ENCODE measurements at places on chromosomes 16 and 17.
A peak's percentile ranks its signal among the peaks of the same experiment; 100 is the strongest.

DNA sequence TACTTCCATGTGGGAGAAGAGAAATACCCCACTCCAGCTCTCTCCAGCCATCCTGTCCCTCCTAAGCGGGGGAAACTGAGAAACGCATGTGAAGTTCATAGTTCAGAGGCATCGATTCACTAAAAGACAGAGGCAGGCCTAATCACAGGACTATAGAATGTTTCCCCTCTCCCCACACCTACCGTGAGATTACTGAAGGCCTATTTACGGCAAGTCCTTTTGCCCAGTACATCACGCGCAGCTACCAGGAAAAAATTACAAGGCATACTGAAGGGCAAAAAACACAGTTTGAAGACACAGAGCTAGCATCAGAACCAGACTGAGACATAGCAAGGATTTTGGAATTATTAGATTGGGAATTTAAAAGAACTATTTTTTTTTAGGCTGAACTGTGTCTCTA, 29.1 kb upstream of the IRX5 start:
- DNase-seq, result no peak

DNA sequence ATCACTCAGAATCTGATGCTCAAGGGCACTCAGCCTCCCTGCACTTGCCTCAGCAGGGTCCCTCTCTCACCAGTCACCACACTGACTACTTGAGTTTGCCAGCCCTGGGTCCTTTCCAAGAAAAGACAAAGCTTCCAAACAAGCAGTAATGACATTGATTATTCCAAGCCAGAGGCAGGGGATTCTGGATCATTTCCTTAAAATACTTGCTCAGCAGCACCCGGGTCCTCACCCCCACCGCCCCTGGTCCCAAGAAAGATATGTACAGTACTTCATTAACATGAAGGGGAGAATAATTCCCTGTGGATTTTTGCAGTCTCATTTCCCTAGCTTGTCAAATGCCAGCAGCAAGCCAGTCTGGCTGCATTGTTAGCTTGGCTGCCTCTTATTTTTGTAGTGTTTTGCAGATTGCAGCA, 83.2 kb upstream of the GNAO1 start:
- DNase-seq, result no peak

DNA sequence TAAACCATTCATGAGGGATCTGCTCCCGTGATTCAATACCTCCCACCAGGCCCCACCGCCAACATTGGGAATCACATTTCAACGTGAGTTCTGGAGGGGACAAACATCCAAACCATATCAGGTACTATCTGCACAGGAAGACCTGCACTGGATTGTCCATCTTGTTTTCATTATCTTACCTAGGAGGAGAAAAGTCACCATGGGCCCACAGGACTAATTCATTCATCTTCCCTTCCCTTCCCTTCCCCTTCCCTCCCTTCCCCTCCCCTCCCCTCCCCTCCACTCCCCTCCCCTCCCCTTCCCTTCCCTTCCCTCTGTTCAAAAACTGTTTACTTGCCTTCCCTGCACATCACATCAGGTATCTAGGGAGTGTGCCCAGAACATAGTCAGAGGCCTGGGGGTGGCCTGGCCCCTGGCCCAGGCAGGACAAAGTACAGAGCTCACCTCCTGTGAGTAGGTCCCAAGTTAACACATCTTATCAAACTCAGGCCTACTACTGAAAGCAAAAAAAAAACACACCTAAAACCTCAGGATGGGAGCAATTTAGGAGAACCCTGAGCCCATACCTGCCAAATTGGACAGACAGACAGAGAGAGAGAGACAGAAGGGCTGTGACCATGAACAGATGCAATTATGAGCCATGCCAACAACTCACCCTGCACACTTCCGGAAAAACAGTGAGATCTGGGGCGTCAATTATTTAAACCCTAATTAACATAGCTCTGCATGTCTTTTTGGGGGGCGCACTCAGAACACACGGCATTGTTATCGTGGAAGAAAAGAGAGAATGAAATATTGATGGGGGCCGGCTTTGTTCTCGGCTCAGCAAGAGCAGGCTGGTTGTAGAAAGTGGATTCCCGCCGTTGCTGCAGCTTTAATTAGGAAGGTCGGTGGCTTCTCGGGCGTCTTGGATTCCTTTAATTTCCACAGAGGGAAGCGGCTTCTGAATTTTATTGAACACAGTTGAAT, 151.2 kb downstream of the IRX5 start:
- DNase-seq, result no peak

DNA sequence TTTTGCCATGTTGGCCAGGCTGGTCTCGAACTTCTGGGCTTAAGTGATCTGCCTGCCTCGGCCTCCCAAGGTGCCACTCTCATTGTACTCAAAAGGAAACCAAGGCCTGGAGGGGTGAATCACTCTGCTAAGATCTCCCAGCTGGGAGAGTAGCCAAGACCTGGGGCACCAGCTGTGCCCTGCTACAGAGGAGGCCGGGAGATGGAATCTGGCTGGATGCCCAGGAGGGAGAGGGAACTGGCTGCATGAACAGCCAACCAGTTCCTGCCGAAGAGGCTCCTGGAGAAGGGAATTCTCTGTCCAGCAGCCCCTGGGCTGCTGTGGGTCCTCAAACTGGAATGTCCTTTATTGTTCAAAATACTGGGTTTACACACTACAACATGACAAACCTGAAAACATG, 238.7 kb upstream of the CIBAR2 start:
- peak; percentile 87 for DNase-seq

GRCh38 chr17:73617501-73617900, 26.7 kb downstream of the SDK2 start:
- no peak for DNase-seq

DNA sequence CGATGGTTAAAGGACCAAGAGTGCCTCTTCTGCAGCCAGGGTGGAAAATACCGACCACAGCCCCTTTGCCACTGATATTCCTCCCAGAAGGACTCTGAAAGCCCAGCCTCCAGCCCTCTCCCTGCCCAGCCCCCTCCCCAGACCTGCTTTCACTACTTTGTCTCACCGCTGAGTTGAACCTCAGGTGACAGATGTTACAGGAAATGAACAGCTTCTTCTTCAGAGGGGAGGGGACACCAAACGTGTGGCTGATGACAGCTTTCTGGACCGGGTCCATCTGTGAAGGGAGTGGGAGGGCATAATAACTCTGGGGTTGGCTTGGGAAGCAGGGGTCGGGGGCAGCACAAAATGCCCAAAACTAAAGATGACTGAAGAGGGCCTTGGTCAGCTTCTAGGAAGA, 14.2 kb downstream of the NKIRAS2 start:
- no peak for DNase-seq

GRCh38 chr16:8519179-8519578, 71.1 kb downstream of the TMEM114 start:
- DNase-seq, result no peak

- no peak for DNase-seq
Measured at GRCh38 chr17:45436625-45437464, 4.2 kb upstream of the ARHGAP27 start.
